Eye (tissue), 1 donor: ENCODE measurements at places on chromosomes 3 and 15.

GRCh38 chr3:134477938-134478337, 7.8 kb downstream of the ANAPC13 start:
- DNase-seq: no peak

GRCh38 chr3:158508481-158508880, 62.5 kb upstream of the MLF1 start:
- no peak for DNase-seq

GRCh38 chr3:90080988-90081387, 973.6 kb downstream of the EPHA3 start:
- DNase-seq: no peak

- no peak for DNase-seq
Observed at GRCh38 chr3:119812491-119813058, 30.7 kb downstream of the NR1I2 start.

DNA sequence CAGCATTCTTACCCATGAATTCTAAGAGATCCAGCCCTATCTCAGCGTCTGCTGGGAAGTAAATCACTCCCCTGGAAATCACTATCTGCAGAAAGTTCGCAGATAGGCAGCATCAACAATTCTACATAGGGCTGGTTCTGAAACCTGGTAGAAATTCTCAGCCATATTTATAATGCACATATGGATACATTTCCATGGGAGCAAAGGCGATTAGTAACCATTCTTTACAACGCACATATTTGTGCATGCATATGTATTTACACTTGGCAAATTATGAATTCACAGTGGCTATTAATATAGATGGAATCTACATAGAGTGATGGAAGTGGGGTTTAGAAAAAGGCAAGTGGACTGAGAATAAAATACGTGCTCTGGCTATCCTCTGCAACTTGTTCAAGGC, 128.0 kb upstream of the FOXB1 start:
- DNase-seq: no peak
